ENCODE measurements at places on chromosomes 7 and 10. TPM values are rescaled to one million over a fixed set of nuclear protein-coding genes. Genes with fewer than 3 reads are reported as not detected.

Gene NRCAM
- 106 TPM for polyA plus RNA-seq

Gene SH2B2
- 8.3 TPM for polyA plus RNA-seq

Gene ASB10
- polyA plus RNA-seq: not detected

Gene IRF5
- polyA plus RNA-seq: 2.7 TPM
